ENCODE measurements at places on chromosomes 13 and 19.

DNA sequence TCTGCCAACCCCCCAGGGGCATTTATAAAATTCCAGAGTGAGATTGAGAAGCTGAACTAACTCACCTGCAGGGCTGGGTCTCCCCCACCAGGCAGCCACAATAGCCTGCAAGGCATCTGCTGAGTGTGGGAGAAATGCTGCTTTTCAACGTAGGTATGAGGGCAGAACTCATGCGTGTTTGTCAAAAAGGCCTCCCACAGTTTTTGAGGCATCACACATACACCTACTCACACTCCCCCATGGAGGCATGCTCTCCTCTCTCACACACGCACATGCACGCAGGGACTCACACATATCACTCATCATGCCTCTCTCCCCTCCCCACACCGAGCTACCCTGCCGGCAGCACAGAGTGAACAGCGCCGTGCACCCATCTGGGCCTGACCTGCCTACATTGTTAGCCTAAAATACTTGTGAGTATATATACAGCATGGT lies 390.5 kb downstream of the FGF9 start:
- no peak for DNase-seq

- DNase-seq: no peak
Measured at GRCh38 chr13:52029569-52029968, 5.1 kb downstream of the UTP14C start.

- no peak for DNase-seq
Measured at GRCh38 chr19:51439021-51439465, 19.2 kb downstream of the SIGLEC8 start.

GRCh38 chr19:41792513-41793413 lies 3.6 kb upstream of the CEACAM3 start:
- no peak for DNase-seq

GRCh38 chr13:46995874-46996273 lies 99.0 kb upstream of the HTR2A start:
- DNase-seq: no peak

- peak; percentile 57 for DNase-seq
Measured at GRCh38 chr13:105655046-105655445, 880.4 kb downstream of the EFNB2 start.

- DNase-seq: no peak
Measured at GRCh38 chr13:93173654-93174053, 53.0 kb upstream of the GPC6 start.

- DNase-seq: no peak
Measured at GRCh38 chr13:94827566-94827965, 115.2 kb upstream of the SOX21 start.

- DNase-seq: no peak
Measured at GRCh38 chr13:46686171-46686570, 110.8 kb downstream of the ESD start.

DNA sequence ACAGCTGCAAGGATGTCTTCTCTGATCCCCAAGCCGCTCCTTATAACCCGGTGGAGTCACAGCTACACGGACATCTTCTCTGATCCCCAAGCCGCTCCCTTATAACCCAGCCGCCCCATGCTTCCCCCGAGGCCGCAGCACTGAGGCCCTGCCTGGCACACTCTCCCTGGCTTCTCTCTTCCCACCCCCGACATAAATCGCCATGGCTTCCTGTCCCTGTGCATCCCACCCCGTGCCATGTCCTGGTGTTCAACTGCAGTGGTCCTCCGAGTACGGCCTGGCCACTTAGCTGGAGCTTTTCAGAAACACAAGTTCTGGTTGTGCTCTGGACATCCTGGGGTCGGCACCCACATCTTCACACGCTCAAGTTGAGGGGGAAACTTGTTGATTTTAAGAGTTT lies 60.4 kb downstream of the RASA3 start:
- no peak for DNase-seq

DNA sequence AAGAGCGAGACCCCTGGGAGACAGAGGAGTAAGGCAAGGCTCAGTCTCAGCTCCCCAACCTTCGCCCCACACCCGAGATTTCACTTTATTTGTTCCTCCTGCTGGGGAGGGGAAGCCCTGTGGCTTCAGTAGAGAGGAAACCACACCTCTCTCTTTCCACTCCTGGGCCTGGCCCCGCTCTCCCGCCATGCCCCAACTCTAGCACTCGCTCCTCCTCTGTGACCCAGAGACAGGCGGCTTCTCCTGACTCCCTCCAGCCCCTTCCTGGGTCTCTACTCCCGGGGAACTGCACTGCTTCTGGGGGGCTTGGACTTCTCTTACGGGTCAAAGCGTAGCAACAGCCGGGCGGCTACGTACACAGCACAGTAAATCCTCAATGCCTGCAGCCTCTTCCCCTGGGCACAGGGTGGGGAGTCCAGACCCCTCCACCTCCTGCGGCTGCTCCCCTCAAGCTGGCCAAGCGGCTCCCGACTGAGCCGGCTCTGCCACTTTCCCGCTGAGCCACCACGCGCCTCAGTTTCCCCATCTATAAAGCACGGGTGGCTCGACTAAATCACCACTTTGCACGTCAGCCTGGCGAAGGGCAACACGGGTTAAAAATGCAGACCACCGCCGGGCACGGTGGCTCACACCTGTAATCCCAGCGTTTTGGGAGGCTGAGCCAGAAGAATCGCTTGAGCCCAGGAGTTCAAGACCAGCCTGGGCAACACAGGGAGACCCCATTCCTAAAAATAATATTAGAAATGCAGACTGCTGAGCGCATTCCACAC lies 1.4 kb downstream of the RNF126 start:
- DNase-seq: no peak

DNA sequence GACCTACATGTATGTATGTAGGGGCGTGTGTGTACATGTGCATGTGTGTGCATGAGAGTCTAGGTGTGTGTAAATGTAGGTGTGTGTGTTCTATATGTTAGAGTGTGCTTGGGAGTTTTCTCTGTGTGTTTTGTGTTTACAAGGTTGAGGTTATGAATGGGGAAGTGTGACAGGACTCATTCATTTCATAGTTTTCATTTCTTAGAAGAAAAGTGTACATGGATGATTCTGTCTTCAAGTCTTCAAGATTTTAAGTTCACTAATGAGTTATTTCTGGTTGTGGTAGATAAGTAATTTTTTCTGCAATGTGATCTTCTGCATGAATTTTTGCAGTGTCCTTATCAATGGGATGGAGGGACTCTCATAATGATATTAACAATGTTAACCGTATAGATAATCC lies 118.2 kb upstream of the SLC10A2 start:
- no peak for DNase-seq

DNA sequence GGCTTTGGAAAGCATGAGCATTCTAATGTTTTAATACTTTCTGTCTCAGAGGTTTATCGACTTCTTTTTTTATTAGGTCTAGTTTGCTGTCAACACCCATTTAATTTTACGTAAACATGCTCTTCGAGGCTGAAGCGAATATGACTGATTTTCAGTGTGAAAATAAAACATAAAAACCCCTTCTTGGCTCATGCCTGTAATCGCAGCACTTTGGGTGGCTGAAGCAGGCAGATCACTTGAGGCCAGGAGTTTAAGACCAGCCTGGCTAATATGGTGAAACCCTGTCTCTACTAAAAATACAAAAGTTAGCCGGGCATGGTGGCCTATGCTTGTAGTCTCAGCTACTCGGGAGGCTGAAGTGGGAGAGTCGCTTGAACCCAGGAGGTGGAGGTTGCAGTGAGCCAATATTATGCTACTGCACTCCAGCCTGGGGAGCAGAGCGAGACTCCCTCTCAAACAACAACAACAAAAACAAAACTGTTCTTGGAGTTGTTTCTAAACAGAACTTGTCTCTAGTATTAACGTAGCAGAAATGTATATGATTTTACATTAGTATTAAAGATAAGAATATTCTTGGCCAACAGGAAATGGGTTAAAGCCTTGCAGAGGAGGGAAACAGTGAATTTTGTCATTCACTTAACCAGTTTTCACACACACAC lies 7.1 kb upstream of the IGFL3 start:
- no peak for DNase-seq

DNA sequence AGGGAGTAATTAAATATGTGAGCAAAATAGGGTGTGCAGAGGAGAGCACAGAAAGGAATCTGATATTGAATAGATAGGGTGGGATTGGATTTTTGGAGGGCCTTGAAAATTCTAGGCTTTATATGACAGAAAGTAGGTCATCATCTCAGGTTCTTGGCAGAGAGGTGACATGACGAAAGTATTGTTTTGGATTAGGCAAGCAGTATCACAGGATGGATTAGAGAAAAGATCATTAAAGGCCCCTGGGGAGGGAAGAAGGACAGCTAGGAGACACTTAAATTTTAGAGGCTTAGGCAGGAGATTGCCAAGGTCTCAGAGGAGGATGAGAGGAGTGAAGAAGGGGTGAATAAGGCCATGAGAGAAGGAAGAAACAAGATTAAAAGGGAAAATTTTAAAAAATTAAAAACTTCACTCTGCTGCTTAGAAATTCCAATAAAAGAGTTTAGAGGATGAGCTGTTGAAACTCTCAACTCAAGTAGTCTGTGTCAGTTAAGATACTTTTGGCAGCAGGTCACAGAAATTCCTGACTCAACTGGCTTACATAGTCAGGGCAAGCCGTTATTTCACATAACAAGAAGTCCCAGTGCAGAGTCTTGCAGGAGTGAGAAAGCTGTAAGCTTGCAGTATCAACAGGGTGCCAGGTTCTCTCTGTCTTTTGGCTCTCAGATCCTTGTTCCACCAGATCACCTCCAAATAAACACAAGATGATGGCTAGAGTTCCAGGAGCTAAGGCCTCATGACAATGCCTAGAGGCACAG lies 8.8 kb downstream of the GPC6 start:
- DNase-seq: no peak

DNA sequence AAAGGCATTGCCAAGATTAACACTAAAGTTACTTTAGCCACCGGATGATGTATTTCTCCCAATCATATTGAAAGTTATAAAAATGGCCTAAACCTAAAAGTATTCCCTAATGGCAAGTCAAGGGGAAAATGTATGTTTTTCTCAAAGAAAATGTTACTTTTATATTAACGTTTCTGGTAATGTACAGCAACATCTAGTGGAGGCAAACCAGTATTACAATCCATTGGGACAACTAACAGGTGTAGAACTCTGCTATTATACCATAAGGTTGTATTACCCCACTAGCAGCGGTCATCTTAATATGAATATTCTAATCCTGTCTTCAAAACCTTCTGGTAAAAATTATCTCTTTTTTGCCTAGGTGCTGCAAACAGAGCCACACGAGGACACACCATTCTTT lies 69.2 kb downstream of the ZNF100 start:
- no peak for DNase-seq

DNA sequence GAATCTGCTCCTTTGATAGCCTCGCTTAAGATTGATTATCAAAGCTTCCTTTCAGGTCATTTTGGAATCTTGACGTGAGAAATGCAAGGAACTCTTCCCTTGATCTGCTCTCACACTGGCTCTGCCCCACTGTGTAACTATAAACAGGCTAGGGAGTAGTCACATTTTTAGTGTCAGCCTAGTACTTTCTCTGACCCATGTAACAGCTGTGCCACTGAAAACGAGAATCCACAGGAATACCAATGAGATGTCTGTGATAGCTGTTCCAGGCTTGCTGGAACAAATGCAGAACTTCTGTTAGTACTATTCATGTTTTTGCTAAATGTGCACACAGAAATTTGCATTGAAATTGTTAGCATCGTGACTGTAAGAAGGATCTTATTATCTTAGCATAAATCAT lies 221.3 kb downstream of the MYO16 start:
- no peak for DNase-seq

DNA sequence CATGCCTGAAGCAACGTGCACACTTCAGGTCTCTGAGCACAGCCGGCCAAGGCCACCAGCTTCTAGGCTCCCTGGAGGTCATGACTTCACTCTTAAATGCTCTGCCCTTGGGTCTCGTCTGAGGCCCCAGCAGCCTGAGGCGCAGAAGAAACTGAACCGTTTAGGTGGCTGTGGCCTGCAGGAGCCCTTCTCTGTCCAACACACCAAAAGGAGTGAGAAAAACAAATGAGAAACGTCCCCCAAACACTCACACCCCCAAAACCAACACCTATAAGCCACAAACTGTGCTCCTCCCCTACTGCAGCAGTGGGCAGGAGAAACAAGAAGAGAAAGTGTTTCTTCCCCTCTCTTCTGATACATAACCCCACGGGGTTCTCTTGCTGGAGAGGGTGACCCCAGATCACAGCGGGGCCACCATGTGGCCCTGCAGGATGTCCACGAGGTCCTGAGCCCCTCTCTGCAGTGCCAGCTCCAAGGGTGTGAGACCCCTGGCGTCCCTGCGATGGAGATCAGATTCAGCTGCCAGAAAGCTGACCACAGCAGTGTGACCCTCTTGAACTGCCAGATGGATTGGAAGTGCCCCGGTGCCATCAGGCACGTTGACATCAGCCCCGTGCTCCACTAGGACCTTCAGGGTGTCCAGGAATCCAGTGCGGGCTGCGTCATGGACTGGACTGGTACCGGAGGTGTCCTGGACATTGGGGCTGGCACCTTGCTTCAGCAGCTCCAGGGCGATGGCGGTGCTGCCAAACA lies 1.0 kb upstream of the KRI1 start:
- DNase-seq: no peak

DNA sequence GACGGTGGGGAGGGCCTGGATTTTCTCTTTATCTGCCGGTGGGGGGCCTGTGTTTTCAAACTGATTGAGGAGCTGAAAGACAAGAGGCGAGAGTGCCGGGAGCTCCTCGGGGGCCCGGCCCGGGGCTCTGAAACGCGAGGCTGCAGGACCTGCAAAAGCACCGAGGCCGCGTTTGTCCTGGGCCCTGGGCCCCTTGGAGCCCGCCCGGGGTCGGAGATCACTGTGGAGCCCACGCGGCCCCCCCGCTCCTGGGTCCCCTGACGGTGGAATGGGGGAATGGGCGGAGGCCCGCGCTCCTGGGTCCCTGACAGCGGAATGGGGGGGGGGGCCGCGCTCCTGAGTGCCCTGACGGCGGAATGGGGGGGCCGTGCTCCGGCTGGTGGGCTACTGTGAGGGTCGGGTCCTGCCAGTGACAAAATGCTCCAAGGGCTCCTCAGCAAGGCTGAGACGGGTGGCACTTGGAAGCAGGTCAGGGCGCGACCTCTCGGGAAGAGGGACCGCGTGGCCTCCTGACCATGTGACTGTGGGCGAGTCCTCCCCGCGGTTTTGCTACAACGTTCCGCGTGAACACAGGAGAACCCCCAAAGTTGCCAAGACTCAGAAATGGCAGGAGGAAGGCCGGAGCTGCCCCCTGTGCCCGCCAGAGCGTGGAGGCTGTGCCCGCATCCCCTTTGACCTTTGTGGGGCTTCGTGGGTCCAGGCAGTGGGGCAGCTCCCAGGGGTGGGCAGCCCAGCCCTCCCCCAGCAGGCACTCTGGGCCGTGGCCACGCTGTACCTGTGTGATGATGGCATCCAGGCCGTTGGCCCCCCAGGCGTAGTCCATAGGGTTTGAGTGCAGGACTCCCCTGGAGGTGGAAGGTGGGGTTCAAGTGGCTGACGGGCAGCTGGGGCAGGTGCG lies 9.5 kb downstream of the FGF22 start:
- no peak for DNase-seq
